ENCODE measurements at places on chromosomes 4 and X.

- no peak for DNase-seq
Observed at GRCh38 chr4:139600662-139601061, 44.6 kb upstream of the SETD7 start.

DNA sequence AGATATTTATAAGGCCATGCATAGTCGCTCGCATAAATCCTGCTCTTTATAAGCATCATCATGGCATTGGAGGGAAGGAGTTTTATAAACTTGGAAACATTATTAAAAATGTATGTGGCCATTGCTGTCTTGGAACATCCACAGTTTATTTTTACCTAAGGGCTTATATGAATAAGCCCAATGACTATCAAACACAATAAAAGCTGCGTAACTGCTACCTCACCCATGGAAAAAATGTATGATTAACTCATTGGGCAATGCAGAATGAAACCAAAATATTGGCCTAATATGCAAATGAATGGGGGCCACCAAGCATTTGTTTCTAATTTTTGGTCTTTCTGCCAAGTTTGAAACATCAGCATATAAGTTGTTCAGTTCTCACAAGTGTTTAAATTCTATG, 19.1 kb downstream of the GEMIN8 start:
- no peak for DNase-seq

GRCh38 chr4:94534401-94535312, 82.9 kb downstream of the PDLIM5 start:
- no peak for DNase-seq

DNA sequence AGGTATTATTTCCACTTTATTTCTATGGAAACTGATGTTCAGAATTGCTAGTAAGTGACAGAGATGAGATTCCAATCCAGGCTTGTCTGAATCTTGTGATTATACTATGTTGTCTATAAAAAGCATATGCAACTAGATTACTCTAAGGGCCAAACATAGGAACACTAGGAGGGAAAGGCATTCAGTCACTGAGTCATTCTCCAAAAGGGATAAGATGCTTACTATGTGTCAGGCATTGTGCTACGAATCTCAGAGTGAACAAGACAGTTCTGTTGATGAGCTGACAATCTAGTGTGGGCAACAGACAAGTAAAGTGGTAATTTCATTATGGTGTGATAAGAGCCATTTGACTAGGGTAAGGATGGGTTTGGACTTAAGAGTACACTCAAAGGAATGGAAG, 77.2 kb downstream of the RASL11B start:
- no peak for DNase-seq

DNA sequence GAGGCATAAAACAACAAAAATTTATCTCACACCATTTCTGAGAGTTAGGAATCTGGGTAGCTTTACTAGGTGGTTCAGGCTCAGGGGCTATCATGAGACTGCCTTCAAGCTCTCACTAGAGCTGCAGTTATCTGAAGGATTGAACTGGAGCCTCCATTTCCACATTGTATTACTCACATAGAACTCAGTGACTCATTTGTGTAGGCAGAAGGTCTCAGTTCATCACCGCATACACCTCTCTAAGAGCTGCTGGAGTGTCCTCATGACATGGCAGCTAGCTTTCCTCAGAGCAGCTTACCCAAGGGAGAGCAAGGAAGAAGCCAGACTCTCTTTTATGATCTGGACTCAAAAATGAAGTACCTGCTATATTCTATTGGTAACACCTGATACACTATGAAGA, 389.2 kb downstream of the IQCM start:
- DNase-seq, result no peak

DNA sequence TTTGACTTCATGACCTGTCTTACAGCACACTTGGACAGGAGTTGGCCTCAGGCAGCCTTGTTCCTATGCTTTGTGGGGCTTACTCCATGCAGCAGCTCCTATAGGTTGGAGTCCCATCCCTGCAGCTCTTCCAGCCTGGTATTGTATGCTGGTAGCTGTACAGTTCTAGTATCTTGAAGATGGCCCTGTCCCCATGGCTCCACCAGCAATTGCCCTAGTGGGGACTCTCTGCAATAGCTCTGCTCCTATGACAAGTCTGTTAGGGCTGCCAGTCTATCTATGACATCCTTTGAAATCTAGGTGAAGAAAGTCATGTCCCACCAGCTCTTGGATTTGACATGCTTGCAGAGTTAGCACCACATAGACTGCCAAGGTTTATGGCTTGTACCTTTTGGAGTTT, 252.6 kb downstream of the ANTXR2 start:
- no peak for DNase-seq

DNA sequence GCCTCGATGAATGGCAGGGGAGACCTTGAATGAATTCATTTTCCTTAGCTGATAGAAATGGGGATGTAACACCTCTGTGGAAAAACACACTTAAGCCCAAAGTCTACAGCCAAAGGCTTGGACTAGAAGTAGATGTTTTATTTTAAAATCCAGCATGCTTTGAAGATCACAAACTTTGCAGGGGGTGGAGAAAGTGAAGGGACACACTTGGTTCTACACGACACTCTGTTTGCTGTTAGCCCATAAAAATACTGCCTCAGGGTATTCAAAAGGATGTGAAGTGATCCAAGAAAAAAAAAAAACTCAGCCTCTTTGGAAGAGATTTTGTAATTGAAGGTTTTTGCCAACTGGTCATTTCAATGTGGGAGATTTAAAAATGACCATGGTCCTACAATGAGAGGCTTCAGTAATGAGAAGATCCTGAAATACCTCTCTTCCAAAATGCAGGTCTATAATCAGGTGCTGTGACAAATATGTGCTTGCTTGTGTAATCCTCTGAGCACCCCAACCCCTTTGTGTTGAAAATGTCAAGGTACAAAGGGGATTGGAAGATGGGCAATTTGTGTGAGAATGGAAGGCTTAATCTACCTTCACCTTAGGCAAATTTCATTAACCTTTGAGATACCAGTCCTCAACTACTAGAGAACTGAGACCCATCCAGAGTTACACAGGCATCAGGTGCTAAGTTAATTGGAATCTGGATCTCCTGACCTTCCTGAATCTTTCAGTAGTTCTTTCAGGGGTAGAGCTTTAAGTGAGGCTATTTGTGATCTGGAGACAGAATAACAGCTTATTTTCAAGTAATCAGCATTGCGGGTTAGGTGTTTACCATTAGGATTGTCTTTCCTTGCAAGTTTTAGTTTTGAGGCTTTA, 82.5 kb downstream of the HS6ST2 start:
- no peak for DNase-seq

DNA sequence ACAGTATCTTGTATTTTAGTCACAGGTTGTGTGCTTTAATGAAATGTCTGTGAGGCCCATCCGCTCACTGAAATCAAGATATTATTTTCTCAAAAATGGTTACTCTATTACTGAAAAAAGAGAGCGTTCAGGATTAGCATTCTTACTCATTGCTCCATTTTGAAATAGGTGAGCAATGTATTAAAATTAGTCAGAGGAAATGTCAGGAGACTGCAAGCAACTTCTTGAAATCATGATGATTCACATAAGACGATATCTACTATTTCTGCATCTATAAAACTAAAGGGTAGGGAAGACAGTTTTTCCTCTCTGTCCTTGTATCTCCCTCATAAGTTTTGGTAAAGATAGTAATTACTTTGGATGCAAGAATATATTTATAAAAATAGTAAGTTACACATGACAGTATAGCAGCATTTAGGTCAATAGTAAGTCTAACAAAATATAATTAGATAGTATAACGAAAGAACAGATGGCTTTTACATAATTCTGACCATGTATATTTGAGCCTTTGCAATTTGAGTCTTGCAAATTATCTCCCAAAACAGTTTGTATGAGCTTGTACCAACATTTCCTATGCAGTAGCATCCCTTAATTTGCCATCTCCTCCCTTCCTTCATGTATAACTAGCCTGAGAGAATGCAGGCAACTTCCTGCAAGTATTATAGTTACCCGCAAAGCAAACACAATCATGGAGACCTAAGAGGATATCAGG, 937.8 kb downstream of the PCDH7 start:
- DNase-seq, result no peak

GRCh38 chr4:81490403-81491160, 18.9 kb upstream of the RASGEF1B start:
- DNase-seq, result no peak

DNA sequence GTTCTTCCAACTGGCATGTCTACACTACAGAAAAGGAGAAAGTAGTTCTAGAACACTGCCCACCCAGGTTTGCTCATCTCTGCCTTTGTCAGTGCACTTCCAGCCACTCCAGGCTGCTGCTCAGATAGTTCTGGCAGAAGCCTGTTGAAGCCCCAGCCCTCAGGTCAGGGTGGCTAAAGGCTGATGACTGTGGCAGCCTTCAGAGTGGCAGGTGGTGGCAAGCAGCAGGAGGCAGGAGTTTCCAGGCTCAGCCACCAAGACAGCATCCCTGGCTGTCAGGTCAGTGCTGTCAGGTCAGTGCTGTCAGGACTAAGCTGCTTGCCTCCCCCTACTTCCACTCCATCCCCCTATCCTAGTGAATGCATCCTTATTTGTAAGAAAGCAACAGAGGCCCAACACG, 100.4 kb downstream of the MAMLD1 start:
- DNase-seq, result no peak

DNA sequence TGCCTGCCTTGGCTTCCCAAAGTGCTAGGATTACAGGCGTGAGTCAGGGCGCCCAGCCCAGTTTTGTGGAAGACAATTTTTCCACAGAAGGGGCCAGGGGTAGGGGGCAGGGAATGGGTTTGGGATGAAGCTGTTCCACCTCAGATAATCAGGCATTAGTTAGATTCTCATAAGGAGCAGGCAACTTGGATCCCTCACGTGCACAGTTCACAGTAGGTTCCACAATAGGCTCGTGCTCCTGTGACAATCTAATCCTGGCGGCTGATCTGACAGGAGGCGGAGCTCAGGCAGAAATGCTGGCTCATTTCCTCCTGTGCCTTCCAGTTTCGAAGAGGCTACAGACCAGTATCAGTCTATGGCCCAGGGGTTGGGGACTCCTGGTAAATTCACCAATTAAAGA, 491.6 kb upstream of the AADAT start:
- no peak for DNase-seq

- no peak for DNase-seq
Observed at GRCh38 chr4:5749568-5749967, 38.6 kb downstream of the EVC start.

- no peak for DNase-seq
Observed at GRCh38 chr4:9999956-10000561, 21.2 kb downstream of the SLC2A9 start.

- DNase-seq, result no peak
Observed at GRCh38 chr4:99934891-99935290, 11.5 kb downstream of the DNAJB14 start.

DNA sequence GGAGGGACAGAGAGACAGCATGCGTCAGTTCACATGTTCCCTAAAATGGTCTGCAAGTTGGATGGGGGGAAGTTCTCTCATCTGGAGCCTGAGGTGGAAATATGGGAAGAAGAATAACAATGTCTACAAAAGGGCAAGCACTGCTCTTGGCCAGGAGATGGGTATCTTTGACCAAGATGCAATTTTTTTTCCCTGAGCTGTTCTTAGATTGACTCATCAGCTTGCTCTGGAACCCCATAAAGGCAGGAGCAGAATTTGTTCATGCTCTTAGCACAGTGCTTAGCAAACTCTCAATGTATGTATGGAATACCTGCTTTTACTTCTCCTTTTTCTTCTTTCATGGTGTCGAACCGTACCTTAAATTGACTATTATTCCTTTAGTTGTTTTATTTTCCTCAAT, 90.5 kb upstream of the ZNF827 start:
- no peak for DNase-seq

DNA sequence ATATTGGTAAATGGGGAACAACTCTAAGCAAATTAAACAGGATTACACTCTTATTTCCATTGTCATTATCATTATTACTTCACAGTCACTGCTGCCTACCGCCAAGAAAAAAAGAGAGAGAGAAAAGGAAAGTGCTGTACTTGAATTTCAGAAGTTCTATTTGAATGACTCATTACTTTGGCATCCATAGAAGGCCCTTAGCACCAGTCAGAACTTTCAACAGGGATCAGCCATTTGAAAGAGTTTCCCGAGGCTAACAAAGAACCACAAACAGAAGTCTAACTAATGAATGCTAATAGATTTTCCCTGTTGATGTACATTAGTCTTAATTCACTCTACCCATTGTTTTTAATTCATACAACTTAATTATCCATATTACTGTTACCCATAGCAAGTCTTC, 116.3 kb downstream of the SHROOM4 start:
- DNase-seq, result no peak

- DNase-seq, result no peak
Observed at GRCh38 chrX:30613721-30614120, 36.2 kb upstream of the TASL start.

DNA sequence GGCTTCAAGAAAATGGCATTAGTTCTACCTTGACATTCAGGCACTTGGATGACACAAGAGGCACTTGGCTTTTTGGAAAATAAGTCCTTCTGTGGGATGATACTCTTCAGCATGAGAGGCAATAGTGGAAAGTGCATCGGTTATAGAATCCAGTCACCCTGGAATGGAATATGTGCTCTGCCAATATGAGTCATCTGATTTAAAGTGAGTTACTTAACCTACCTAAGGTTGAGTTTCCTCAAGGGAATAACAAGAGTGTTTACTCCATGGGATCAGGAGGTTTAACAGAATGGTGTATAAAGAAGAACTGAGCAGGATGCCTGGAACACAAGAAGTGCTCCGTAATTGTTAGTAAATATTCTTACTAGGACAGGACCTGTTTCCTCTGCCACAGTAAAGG, 10.7 kb downstream of the SLC39A8 start:
- no peak for DNase-seq

- no peak for DNase-seq
Observed at GRCh38 chr4:94135701-94136100, 72.0 kb upstream of the SMARCAD1 start.

DNA sequence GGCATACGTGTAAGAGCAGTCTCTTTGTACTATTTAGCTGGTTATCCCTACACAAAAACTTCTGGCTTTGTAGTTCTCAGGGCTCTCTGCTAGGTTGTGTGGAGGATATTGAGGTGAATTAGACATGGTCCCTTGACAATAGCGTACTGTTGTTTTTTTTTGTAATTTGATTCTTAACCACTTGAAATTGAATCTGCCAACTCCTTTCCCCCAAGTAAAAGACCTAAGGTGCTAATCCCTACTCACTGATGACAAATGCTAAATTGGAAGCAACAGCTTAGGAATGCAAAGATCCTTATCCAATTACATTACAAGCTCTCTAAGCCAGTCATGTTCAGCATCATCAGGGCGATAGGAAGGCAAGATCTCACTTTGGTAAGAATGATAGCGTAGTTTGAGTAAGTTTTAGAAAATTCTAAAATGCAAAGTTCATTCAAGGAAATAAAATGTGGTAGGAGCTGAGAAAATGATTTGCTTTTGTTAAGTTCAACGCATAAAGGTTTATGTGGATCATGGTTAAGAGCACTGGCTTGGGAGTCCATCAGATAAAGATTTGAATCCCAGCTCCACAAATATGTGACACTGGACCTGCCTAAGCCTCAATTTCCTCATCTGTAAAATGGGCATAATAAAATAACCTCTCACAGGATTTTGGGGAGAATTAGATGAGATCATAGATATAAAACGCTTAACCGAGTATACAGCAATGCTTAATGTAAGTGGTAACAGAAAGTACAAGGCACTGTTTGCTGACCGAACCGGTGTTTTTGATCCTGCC, 39.3 kb downstream of the DOCK11 start:
- no peak for DNase-seq

GRCh38 chr4:163697121-163697520, 202.6 kb downstream of the TMA16 start:
- DNase-seq, result no peak

- peak; percentile 24 for DNase-seq
Observed at GRCh38 chr4:8296491-8296890, 26.9 kb downstream of the HTRA3 start.

- no peak for DNase-seq
Observed at GRCh38 chr4:865121-865465, 39.2 kb upstream of the CPLX1 start.

All from spleen (tissue), 13 donors.